Anterior cingulate cortex (tissue), 58 donors: ENCODE measurements at places on chromosomes 3 and 15.

- DNase-seq = no peak
These were observed 855.5 kb downstream of the ROBO1 start for GRCh38 chr3:78912259-78912658.

- DNase-seq = no peak
These were observed 271.3 kb upstream of the TPM1 start for GRCh38 chr15:62771234-62771633.

DNA sequence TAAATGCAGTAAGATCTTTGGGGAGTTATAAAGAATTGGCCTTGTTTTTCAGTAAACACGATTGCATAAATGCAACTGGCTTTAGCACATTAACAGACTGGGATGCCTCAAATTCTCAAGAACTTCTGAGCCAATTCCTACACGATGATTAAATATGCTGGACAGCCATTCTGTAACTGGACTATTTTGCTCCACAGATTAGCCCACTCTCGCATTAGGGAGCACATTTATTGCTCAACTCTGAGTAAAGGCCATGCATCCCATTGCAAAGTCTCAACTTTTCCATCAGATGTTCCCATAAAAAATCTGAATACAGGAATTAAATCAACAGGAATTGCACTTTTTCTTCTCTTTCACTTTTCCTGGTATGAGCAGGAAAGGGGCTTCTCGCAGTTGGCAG, 66.7 kb upstream of the PRICKLE2 start:
- DNase-seq = no peak

DNA sequence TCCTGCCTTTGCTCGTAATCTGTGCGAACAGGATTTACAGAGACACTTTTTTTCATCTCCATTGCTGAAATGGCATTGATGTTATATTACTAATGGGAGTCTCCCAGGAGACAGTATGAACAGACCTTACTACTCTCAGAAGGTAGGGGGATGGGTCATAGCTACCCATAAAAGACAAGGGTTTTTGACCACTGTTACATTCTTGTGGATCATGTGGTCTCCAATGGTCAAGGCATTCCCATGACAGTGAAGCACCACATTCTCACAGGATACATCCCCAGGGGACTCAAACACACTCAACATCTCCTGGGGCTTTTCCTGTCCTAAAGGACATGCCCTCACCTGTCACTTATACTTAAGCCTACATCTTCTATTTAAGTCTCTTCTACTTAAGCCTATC, 40.8 kb downstream of the MKRN3 start:
- no peak for DNase-seq

GRCh38 chr15:47887241-47887800, 170.0 kb downstream of the SEMA6D start:
- no peak for DNase-seq

- DNase-seq = no peak
These were observed 50.0 kb downstream of the RLBP1 start for GRCh38 chr15:89171136-89172072.

DNA sequence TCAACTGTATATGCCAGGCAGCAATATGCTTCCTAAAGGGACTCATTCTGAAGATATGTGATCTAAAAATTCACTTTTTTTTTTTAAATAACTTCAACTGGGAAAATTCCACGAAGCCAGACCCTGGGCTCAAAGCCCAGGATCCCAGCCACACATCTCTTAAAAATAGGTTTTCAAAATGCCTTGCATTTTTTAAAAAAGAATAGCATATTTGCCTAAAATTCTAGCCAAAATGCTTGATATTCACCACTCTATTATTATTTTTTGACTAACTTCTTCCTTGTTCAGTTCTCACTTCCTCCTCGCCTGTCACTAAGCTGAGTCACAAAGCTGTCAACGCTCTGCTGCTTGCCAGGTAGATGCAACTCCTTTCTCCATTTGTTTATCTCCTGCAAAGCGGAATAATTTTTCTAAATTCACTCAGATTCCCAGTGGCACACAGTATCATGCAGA, 28.0 kb upstream of the VGLL4 start:
- no peak for DNase-seq

DNA sequence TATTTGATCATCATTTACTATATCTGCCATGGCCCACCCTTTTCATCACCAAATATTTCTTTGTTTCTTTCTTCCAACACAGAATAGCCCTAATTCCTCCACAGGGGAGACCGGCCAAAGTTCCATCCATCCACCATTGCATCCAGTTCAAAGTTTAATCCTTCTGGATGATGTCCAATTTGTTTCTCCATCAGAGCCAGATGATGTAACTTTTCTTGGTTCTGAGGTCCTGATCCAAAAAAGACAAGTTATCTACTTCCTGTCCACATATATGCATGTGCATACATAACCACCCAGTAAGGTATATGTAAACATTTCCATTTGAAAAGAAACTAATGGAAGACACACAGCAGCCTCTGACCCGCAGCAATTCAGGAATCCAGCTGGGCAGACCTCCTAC, 237.3 kb downstream of the SHOX2 start:
- no peak for DNase-seq
